ENCODE measurements at places on chromosomes 12 and 14. TPM values are rescaled to one million over a fixed set of nuclear protein-coding genes. Genes with fewer than 3 reads are reported as not detected.
A peak's percentile ranks its signal among the peaks of the same experiment; 100 is the strongest.

DNA sequence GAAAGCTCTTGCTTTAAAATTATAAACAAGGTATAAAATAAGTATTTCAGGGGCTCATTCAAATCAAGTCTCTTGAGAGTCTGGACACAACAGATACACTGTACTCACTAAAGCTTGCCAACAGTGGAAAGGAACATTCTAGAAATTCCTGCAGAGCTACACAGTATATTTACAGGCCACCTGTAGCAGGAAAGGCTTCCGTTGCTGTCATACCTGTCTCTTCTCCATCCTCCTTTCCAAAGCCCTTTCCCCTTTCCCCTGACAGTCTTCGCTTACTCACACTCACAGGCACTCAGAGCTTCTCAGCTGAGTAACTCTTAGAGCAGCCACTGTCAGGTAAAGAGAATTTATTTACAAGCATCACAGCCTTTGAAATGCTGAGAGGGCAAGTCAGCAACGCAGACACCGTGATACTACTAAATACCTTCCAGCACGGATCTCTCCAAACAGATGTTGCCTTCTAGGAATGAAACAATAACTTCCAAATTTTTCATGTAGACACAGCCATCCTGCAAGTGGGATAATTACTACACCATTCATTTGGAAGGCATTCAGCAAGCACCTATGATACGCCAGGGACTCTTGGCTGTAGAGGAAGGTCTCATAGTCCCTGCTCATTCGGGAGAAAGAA, 167.9 kb downstream of the FOXN3 start:
- DNase-seq: no peak

- peak; percentile 87 for DNase-seq
These were observed at the start of gene C1QL4 for GRCh38 chr12:49336645-49337584. Gene C1QL4, minus strand, starts transcription at chr12:49337188. Its CDS starts 711 bp downstream, at chr12:49336477.

GRCh38 chr14:101972126-101972866, 7.9 kb downstream of the DYNC1H1 start:
- no peak for DNase-seq

- DNase-seq: peak; percentile 83
These were observed 4.7 kb upstream of the GPR84 start for GRCh38 chr12:54368709-54369596.

DMAC2L gene
- 13.1 TPM for polyA plus RNA-seq

DNA sequence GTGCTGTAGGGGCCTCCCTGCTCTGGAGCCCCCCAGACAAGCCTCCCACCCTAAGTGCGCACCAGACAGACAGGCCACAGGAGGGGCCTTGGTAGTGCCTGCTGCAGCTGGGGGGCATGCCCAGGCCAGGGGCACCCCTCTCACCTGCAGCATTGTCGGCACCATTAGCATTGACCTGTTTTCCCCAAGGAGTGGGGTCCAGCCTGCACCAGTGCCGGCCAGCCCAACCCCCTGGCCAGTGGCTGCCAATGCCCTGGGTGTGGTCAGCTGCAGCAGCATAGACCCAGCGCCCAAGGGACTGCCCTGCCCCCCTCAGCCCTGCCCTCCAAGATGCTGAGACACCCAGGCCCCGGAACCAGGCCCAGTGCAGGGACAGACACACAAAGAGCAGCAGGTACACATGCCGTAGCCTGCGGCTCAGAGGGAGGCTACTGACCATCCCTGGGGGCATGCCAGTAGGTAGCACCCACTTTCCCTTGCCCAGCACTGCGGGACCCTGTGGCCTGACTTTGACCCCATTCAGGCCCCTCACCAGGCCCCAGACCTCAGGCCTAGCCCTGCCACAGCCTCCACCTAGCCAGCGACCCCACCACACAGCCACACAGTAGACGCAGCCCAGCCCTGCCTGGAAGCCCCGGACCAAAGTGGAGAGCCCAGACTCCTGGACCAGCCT, 1.0 kb downstream of the AHNAK2 start:
- DNase-seq: no peak

- no peak for DNase-seq
These were observed 13.0 kb downstream of the FGD6 start for GRCh38 chr12:95204141-95204866.

- no peak for DNase-seq
These were observed 35.8 kb upstream of the PPP1R13B start for GRCh38 chr14:103883263-103883523.

SERPINA12 gene
- polyA plus RNA-seq: not detected

- DNase-seq: no peak
These were observed 132.7 kb downstream of the SLC41A2 start for GRCh38 chr12:104825408-104825807.

- no peak for DNase-seq
These were observed 33.5 kb downstream of the PYGL start for GRCh38 chr14:50910495-50911420.

DNA sequence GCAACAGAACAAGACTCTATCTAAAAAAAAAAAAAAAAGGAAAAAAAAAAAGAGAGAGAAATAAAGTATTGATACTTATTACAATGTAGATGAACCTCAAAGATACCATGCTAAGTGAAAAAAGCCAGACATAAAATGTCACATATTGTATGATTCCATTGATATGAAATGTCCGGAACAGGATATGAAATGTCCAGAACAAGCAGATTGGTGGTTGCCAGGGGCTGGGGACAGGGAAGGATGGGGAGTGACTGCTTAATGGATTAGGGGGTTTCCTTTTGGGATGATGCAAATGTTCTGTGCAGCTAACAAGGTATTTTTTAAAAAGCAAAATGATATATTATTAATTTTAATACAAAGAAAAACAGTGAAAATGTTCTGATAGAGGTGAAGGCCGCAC, 5.0 kb downstream of the HVCN1 start:
- no peak for DNase-seq

DNA sequence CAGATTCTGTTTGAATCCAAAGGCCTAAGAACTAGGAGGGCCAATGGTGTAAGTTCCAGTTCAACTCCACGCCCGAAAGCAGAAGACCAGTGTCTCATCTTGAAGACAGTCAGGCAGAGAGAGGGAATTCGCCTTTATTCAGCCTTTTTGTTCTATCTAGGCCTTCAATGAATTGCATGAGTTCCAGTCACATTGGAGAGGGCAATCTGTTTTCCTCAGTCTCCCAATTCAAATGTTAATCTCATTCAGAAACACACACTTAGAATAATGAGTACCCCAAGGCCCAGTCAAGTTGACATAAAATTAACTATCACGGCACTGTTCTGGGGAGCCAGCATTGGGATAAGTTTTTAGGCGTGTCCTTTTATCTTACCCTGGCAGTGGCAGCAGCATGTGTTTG, 65.8 kb downstream of the C14orf39 start:
- DNase-seq: no peak

DNA sequence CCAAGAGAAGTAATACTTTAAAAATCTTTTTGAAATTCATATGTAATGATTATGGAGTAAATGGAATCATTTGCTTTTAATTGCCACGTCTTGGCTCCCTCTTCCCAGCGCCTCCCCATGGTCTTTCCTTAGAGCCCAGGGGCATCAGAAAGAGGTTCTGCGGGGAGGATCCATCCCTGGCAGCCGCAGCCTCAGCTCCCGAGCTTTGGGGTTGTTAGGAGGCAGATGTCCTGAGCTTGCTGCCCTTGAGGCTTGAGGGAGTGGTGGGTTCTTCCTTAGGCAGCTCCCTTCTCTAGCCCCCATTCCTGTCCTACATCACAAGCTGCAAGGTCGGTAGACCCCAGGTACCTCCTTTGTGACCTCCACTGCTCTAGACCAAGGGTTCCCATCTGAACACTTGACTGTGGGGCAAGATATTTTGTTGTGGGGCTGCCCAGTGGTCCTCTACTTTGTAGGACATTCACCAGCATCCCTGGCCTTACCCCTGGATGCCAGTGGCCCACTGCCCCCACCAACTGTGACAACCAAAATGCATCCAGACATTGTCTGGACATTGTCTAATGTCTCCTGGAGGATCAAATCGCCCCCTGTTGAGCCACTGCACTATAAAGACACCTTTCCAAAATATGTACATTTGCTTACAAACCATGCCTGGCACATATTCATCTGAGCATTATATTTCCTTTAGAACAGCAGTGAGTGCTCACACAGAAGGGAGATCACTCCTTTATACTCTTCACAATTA, 6.3 kb downstream of the PPP2R5C start:
- no peak for DNase-seq

- DNase-seq: no peak
These were observed 4.3 kb upstream of the REC8 start for GRCh38 chr14:24167469-24168114.

GRCh38 chr12:6788972-6789924, at the start of gene CD4:
Gene CD4, plus strand, starts transcription at chr12:6789528. Its CDS starts 10,611 bp downstream, at chr12:6800139.
- peak; percentile 82 for DNase-seq

DNA sequence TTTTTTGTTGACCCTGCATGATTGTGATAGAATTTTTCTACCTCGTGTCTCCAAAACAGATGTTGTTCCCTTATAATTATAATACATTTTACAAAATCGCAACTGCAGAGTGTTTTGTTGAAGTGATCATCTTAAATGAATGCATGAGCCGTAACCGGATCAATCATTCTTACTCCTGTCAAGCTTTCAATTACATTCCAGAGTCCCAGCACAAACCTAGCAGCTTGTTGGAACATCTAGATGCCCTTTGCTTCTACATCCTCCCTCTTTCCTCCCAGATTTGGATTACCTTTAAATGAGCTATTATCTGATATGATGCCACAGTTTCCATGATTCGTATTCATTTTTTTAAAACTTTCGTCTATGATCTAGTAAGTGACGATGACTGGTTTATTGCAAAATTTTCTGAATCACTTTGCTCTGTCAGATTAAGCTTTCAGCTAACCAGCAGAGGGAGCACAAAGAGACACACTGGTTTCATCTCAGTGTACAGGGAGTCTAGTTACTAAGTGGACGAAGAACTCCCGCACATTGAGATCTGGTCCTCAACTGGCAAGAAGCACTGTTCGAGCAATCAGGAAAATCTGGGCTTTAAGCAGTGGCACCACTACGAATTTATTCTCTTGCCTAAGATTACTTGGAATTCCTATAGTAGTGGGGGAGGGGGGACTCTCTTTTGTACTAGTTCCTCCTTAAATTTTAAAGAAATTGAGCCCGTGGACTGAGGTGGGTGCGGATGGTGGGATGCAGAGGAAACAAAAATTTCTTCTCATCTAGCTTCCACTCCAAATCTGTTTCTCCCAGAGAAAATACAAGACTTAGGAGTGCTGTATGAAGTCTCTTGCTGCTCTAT, 40.9 kb downstream of the TSHR start:
- no peak for DNase-seq

KCNJ8 gene
- not detected for polyA plus RNA-seq

ZC2HC1C gene
- polyA plus RNA-seq: 0.41 TPM

DNA sequence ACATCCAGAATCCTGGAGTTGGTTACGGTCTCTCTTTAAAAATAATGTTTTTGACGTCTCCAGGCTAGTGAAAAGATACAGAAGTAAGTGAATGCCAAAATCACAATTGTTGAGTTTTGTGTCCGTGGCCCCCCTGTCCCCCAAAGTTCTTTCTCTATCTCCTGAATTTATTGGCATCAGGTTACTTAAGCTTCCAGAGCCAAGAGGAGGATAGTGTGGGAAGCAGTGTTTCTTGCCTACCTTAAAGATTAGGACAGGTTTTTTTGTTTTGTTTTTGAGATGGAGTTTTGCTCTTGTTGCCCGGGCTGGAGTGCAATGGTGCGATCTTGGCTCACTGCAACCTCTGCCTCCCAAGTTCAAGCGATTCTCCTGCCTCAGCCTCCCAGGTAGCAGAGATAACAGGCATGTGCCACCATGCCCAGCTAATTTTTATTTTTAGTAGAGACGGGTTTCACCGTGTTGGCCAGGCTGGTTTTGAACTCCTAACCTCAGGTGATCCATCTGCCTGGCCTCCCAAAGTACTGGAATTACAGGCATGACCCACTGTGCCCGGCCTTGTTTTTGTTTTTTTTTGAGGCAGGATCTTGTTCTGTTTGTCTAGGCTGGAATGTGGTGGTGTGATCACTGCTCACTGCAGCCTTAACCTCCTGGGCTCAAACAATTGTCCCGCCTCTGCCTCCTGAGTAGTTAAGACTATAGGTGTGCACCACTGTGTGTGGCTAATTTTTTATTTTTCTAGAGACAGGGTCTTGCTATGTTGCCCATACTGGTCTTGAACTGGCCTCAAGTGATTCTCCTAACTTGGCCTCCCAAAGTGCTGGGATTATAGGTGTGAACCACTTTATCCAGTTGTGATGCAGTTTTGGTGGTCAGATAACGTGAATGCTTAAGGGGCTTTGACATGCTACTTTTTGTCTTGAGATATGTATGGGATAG, 5.4 kb downstream of the SRSF5 start:
- DNase-seq: no peak
